ENCODE measurements at places on chromosomes 6 and 20.

DNA sequence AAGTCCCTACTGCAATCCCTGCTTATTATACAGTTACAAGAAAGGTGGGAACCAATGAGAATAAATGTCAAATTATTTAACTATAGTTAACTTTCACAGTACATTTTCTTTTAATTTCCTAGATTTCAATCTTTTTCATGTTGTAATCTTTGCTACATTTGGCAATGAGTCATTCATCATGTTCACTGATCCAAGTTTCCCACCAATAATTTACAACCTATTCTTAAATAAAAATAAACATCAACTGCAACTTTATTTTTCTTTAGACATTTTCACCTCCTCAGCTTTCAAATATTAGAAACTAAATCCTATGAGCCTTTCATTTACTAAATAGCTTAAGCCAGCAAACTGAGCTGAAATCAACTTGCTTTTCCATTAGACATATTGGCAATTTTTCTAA is 541.3 kb upstream of the BTBD3 start:
- DNase-seq = no peak

- DNase-seq = no peak
Observed at GRCh38 chr6:137794516-137795201, 72.4 kb upstream of the TNFAIP3 start.

DNA sequence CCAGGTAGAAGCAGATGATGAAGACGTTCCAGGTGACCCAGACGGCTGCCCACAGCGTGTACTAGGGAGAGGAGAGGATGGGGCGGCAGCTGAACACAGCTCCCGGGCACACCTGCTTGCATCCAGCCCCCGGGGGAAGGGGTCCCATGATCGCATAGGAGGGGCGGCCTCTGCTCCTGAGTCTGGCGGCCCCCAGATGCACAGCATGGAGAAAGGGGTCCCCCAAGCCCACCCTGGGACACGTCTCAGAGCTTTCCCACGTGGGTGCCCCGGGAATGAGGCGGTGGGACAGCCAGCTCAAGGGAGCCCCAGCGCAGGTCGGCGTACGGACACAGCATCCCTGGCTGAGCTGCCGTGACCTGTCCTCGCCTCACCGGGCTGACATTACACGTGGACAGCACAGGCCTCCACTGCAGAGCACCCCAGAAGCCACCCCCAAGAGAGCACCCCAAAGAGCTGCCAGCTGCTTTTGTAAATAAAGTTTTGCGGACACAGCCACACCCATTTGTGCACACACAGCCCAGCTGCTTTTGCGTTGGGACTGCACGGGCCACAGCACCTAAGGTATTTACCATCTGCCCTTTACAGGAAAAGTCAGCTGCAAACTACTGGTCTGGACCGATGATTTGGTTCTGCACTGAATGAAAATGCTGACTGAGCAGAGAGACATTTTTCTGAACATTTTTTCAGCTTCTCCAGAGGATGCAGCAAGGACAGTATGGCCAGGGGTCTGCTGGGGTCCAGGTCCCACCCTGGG is 5.2 kb downstream of the NKAIN4 start:
- DNase-seq = no peak

- no peak for DNase-seq
Observed at GRCh38 chr6:113488812-113489685, 368.1 kb upstream of the MARCKS start.

All from HT-29 (cell line).